ENCODE measurements at places on chromosomes 7 and 10.

- no peak overlapping the region for H3K4me3 ChIP-seq
- H3K27ac ChIP-seq, result no peak overlapping the region
- H3K4me1 ChIP-seq, result no peaks in the 10 kb centered on the region
- H3K27me3 ChIP-seq, result no peaks in the 10 kb centered on the region
Measured at GRCh38 chr10:49562893-49563292, 24.0 kb upstream of the ERCC6 start.

- DNase-seq, result no peak
- no peaks in the 10 kb centered on the region for H3K36me3 ChIP-seq
- no peaks in the 10 kb centered on the region for H3K27me3 ChIP-seq
- H3K27ac ChIP-seq, result no peak overlapping the region
- no peak overlapping the region for H3K4me3 ChIP-seq
- H3K4me1 ChIP-seq, result no peaks in the 10 kb centered on the region
Measured at GRCh38 chr10:78225594-78225993, 191.9 kb downstream of the RPS24 start.

GRCh38 chr10:120942806-120943413 lies 91.7 kb downstream of the WDR11 start:
- no peaks in the 10 kb centered on the region for H3K36me3 ChIP-seq
- no peaks in the 10 kb centered on the region for H3K27me3 ChIP-seq
- DNase-seq, result peak; percentile 88
- H3K27ac ChIP-seq, result no peak overlapping the region

GRCh38 chr10:60148266-60148840 lies 241.3 kb downstream of the ANK3 start:
- peaks cover 27% of the 10 kb centered on the region for H3K4me1 ChIP-seq
- peak; percentile 78 for DNase-seq
- H3K36me3 ChIP-seq, result peaks cover 2% of the 10 kb centered on the region
- H3K4me3 ChIP-seq, result no peak overlapping the region

GRCh38 chr7:63071396-63071795 lies 927.3 kb upstream of the ZNF722 start:
- no peaks in the 10 kb centered on the region for H3K36me3 ChIP-seq
- H3K27me3 ChIP-seq, result no peaks in the 10 kb centered on the region
- DNase-seq, result no peak
- H3K4me3 ChIP-seq, result no peak overlapping the region
- H3K27ac ChIP-seq, result no peak overlapping the region

- H3K27ac ChIP-seq, result no peak overlapping the region
- no peaks in the 10 kb centered on the region for H3K4me1 ChIP-seq
- no peaks in the 10 kb centered on the region for H3K36me3 ChIP-seq
- no peak overlapping the region for H3K4me3 ChIP-seq
- DNase-seq, result no peak
Measured at GRCh38 chr7:148783801-148784527, 85.3 kb downstream of the CUL1 start.

- H3K4me3 ChIP-seq, result no peak overlapping the region
- peaks cover 14% of the 10 kb centered on the region for H3K27me3 ChIP-seq
- H3K4me1 ChIP-seq, result no peaks in the 10 kb centered on the region
- no peak for DNase-seq
Measured at GRCh38 chr10:49371967-49372366, 23.9 kb downstream of the DRGX start.

DNA sequence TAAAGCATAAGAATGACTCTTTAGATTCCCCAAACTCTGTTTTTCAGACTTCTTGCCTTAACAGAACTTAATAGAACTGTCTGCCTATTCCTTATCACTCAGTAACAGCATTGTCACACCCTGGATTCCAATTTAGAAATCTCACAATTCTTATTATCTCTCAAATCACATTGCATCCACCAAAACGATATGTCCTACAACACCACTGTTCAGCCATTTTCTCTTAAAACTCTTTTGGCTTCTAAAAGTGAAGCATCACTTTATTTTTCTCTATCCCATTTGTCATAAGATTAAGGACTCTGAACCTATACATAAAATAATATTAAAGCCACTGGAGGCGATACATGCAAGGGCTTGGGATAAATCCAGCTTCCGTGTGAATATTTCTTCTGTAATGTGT lies 1.2 kb upstream of the CPED1 start:
- H3K27ac ChIP-seq, result peak overlapping the region; percentile 35
- H3K36me3 ChIP-seq, result no peaks in the 10 kb centered on the region
- no peaks in the 10 kb centered on the region for H3K4me1 ChIP-seq
- no peak overlapping the region for H3K4me3 ChIP-seq

DNA sequence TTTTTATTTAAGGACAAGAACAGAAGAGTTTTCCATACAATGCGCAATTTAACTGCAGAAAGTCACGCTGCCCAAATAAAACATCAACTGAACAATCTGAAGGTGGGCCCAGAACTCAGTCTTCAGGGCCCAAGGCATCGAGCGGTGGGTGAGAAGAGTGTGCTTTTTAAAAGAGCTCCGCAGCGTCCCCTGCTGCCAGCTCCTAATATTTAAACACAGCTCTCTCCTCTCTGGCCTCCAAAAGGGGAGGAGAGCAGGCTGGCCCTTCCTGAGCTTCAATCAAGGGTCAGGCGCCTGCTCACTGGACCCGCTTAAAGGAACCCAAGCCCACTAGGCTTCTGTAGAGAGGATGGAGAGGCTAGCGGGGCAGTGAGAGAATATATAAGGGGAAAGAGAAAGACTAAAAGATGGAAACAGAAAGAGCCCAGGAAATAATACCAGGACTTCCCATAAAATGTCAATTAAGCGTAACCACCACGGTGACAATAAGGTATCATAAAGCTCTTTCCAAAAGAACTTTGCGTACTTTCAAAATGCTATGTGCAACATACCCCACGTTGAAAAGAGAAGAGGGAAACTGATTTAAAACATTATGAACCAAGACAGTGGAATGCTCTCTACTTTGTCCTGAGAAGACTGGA lies 2.8 kb downstream of the FAM53B start:
- DNase-seq, result peak; percentile 89
- H3K4me3 ChIP-seq, result no peak overlapping the region
- H3K27me3 ChIP-seq, result no peaks in the 10 kb centered on the region
- peak overlapping the region; percentile 85 for H3K27ac ChIP-seq
- H3K36me3 ChIP-seq, result no peaks in the 10 kb centered on the region
- H3K4me1 ChIP-seq, result peaks cover 65% of the 10 kb centered on the region

GRCh38 chr10:124974131-124974530 lies 32.2 kb downstream of the ZRANB1 start:
- no peaks in the 10 kb centered on the region for H3K4me1 ChIP-seq
- no peaks in the 10 kb centered on the region for H3K36me3 ChIP-seq
- H3K27me3 ChIP-seq, result no peaks in the 10 kb centered on the region

DNA sequence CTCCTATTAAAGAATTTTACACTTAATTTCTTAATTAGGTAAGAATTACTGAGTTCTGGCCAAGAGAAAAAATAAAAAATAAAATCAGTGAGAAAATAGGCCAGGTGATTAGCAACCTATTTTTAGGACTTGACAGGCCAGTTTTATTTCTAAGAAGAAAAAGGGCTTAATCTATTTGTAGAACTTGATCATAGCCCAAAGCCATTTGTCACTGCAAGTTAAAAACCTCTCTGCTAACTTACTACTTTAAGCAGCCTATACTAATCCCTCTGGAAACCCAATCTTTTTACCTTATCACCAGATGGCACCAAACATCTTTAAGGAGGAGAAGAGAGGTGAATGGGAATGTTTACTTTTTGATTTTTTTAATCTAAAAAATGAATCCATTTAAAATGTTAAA lies 222.1 kb upstream of the RHOBTB1 start:
- H3K27me3 ChIP-seq, result no peaks in the 10 kb centered on the region
- no peaks in the 10 kb centered on the region for H3K4me1 ChIP-seq
- H3K36me3 ChIP-seq, result no peaks in the 10 kb centered on the region
- no peak overlapping the region for H3K27ac ChIP-seq

DNA sequence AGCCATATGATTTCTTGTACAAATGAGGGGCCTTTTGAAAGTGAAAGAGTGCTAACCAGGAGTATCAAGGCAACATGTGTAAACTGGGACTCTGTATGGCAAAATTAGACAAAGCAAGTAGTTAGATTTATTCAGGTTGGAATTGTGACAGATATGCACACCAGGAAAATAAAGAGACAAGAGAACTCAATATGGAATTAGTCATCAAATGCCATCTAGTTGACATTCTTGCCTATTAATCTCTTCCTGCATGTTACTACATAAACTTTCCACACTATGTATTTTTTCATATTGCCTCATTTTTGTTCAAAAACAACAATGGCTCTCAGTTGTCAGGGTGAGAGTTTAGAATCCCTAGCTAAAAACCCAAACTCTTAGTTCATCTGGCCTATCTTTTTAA lies 799.0 kb downstream of the NRG3 start:
- no peaks in the 10 kb centered on the region for H3K36me3 ChIP-seq
- no peak for DNase-seq
- no peak overlapping the region for H3K27ac ChIP-seq
- H3K27me3 ChIP-seq, result no peaks in the 10 kb centered on the region

GRCh38 chr10:22442063-22442462 lies 96.8 kb downstream of the SPAG6 start:
- no peak overlapping the region for H3K4me3 ChIP-seq
- H3K27me3 ChIP-seq, result no peaks in the 10 kb centered on the region
- DNase-seq, result no peak
- peaks cover 26% of the 10 kb centered on the region for H3K4me1 ChIP-seq
- no peak overlapping the region for H3K27ac ChIP-seq
- no peaks in the 10 kb centered on the region for H3K36me3 ChIP-seq

GRCh38 chr10:105183536-105183935 lies 542.4 kb downstream of the SORCS3 start:
- DNase-seq, result no peak
- H3K36me3 ChIP-seq, result no peaks in the 10 kb centered on the region
- no peaks in the 10 kb centered on the region for H3K4me1 ChIP-seq
- no peak overlapping the region for H3K4me3 ChIP-seq
- H3K27me3 ChIP-seq, result no peaks in the 10 kb centered on the region
- H3K27ac ChIP-seq, result no peak overlapping the region

DNA sequence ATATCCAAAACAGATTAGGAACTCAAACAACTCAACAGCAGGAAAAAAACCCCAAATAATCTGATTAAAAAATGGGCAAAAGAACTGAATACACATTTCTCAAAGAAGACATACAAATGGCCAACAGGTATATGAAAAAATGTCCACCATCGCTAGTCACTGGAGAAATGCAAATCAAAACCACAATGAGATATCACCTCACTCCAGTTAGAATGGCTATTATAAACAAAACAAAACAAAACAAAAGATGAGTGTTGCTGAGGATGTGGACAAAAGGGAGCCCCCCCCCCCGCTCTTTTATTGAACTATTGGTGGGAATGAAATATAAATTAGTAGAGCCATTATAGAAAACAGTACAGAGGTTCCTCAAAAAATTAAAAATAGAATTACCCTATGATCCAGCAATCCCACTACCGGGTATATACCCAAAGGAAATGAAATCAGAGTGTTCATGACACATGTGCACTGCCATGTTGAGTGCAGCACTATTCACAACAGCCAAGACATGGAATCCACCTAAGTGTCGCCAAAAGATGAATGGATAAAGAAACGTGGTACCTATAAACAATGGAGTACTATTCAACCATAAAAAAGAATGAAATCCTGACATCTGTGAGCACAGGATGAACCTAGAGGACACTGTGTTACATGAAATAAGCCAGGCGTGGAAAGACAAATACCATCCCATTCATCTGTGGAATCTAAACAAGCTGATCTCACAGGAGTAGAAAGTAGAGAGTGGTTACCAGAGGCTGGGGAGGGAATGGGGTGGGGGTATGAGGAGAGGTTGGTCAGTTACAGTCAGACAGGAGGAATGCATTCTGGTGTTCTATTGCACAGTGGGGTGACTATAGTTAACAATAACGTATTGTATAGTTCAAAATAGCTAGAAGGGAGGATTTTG lies 78.1 kb upstream of the RHEB start:
- peaks cover 6% of the 10 kb centered on the region for H3K4me1 ChIP-seq
- H3K4me3 ChIP-seq, result no peak overlapping the region
- DNase-seq, result no peak
- no peak overlapping the region for H3K27ac ChIP-seq
- no peaks in the 10 kb centered on the region for H3K36me3 ChIP-seq
- H3K27me3 ChIP-seq, result no peaks in the 10 kb centered on the region

DNA sequence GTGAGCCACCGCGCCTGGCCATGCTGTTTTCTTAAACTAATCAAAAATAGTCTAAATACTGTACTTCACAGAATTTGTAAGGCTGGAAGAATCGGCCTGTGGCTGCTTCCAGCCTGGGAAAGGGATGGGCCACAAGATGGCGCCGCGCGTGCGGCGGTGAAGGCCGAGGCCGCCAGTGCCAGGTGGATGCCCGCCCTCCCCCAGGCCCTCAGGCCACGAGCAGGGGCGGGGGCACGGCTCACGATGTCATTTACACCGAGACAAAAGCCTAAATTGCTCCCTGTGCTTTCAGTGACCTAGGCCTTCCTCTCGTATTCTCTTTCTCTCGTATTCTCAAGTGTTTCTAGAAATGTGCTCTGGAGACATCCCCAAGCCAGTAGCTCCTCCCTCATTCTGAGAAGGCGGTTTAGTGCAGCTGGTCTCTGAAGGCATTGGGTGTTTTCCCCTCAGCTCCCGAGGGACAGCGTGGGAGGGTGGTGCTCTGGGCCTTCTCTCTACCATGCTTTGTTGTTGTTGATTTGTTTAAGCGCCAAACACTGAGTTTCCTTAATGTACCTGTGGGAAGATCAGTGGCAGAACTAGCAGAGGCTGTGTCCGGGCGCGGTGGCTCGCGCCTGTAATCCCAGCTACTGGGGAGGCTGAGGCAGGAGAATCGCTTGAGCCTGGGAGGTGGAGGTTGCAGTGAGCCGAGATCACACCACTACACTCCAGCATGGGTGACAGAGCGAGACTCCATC lies 68.4 kb downstream of the CDC123 start:
- H3K4me3 ChIP-seq, result no peak overlapping the region
- peak; percentile 86 for DNase-seq
- H3K36me3 ChIP-seq, result no peaks in the 10 kb centered on the region
- H3K27ac ChIP-seq, result no peak overlapping the region
- peaks cover 6% of the 10 kb centered on the region for H3K4me1 ChIP-seq

- no peaks in the 10 kb centered on the region for H3K27me3 ChIP-seq
- no peak for DNase-seq
- no peak overlapping the region for H3K27ac ChIP-seq
- no peaks in the 10 kb centered on the region for H3K4me1 ChIP-seq
- H3K36me3 ChIP-seq, result no peaks in the 10 kb centered on the region
Measured at GRCh38 chr7:157784979-157785441, 448.2 kb downstream of the DNAJB6 start.

GRCh38 chr10:43461950-43462349 lies 25.0 kb downstream of the ZNF487 start:
- no peak overlapping the region for H3K4me3 ChIP-seq
- H3K27me3 ChIP-seq, result no peaks in the 10 kb centered on the region
- peak; percentile 92 for DNase-seq
- H3K4me1 ChIP-seq, result no peaks in the 10 kb centered on the region
- H3K36me3 ChIP-seq, result no peaks in the 10 kb centered on the region

Measured in hepatocyte (in vitro differentiated cells).